ENCODE measurements at places on chromosomes 5 and 9. TPM values are rescaled to one million over a fixed set of nuclear protein-coding genes. Genes with fewer than 3 reads are reported as not detected.
A peak's percentile ranks its signal among the peaks of the same experiment; 100 is the strongest.

DCTN3 gene
- total RNA-seq = 121 TPM

PDE6A gene
- not detected for total RNA-seq

PPIC gene
- total RNA-seq = 51.3 TPM

PDCD1LG2 gene
- 2.4 TPM for total RNA-seq

MVB12B gene
- 12.3 TPM for total RNA-seq

GRCh38 chr5:1366514-1366913 lies 21.6 kb upstream of the CLPTM1L start:
- no peak for DNase-seq

- DNase-seq = peak; percentile 51
Observed at GRCh38 chr9:87725356-87725899, 491 bp upstream of the CTSL start.

DNA sequence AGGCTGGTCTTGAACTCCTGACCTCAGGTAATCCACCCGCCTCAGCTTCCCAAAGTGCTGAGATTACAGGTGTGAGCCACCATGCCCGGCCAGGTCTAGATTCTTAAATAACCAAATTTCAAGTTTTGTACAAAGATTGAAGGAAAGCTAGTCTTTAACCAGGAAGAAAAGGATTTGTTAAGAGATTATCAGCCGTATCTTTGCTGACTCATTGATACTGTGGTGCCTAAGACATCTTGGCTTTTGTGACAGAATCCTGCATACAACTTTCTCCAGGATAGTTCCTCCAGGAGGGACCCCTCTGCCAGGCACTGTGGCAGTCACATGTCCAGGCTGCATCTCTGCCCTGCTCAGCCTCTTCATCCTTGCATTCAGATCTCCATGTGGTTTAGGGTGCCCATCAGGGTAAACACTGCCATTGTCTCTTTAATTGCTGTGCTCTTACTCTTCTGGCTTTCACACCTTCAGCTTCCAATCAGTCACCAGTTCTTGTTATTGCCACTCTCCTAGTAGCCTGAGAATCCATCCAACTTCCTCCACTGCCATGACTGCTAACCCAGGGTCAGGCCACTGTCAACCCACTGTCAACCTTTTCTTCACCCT lies 10.0 kb downstream of the MAP3K1 start:
- no peak for DNase-seq

DNA sequence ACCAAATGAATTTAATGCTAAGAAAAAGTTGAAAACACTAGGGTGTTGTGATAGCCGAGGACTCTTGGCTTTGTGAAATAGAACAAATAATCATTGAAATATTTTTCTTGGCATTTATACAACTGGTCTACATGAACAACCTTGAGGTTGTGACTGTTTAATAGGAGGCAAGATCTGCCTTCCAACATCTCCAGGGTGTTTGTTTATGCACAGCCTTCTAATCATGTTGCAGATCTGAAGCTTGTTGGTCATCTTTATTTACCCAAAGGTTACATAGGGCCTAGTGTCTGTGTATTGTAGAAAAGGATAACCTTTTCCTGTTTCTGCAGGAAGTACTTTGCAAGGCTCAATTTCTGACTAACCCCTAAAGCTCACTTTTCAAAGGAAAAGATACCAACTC lies 65.2 kb upstream of the RANBP3L start:
- DNase-seq = no peak

DNA sequence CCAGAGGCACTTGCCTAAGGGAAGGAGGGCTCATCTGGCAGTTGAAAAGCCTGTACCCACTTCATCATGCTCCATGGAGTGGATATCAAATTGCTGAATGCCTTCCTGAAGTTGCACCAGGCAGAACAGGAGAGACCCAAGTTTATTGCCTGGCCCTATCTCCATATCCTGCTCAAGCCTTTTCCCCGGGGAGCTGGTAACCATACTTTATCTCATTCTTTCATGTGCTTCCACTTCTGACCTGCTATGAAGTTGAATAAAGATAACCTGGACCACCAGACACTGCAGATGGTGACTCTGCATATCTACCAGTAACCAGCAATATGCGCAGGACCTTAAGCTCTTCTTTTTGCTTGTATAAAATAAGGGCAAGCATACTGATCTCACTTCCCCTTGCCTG lies 1397.5 kb upstream of the CDH6 start:
- no peak for DNase-seq

- no peak for DNase-seq
Observed at GRCh38 chr9:36396985-36397384, 3.1 kb downstream of the RNF38 start.

DNA sequence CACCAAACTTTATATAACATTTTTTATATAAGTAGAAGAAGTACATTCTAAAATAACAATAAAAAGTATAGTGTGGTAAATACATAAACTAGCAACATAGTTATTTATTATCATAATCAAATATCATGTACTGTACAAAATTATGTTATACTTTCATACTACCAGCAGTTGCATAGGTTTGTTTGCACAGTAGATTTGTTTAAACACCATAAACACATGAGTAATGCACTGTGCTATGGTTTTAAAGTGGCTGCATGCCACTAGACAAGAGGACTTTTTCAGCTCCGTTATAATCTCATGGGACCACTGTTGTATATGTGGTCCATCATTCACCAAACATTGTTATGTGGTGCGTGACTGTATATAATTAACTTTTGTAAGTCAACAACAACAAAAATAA lies 137.6 kb downstream of the DRD1 start:
- DNase-seq = no peak

DNA sequence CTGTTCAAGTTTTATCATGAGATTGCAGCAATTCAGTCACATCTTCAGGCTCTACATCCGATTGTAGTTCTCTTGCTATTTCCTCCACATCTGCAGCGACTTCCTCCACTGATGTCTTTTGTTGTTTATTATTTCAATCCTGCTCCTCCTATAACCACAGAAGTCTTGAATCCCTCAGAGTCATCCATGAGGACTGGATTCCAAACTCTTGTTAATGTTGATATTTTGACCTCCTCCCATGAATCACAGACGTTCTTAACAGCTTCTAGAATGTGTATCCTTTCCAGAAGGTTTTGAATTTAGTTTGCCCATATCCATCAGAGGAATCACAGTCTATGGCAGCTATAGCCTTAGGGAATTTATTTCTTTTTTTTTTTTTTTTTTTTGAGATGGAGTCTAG lies 3.6 kb downstream of the FBXO38 start:
- no peak for DNase-seq
